ENCODE measurements at places on chromosomes 2 and 18.
A peak's percentile ranks its signal among the peaks of the same experiment; 100 is the strongest.

DNA sequence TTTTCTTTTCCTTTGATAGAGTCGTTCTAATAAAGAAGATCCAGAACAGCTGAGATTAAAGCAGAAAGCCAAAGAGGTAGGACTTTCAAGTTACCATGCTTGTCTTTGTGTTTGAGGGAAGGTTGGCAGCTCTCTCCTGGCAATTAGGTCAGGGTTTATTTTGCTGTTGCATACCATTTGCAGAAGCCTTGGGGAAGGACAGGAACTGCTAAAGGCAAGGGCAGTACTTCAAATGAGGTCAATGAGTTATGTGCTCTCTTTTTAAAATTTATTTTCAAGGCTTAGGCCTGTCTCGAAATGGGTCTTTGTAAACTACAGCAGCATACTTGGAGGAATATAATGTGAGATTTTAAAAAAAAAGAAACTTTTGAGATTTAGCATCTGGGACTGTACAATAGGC lies 108.9 kb downstream of the TAF4B start:
- DNase-seq: no peak

DNA sequence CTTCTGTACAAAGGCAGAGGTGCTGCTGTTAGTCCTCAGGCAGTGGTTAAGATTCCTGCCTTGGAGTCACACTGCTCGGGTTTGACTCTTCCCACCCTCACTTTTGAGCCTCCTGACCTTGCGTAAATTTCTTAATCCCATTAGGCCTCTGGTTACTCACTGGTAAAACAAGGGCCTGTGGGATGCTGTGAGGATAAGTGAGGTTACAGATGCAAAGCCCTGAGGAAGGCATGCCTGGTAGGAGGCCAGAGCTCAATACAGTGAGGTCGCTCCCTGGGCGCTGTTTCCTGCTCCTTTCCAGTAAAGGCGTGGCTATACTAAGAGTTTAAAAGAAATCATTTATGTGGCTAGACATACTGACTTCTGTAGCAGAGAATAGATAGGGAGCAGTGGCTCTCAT lies 127.5 kb upstream of the TMEM200C start:
- DNase-seq: no peak

GRCh38 chr18:75730249-75730648 lies 302.7 kb upstream of the SMIM21 start:
- DNase-seq: no peak

GRCh38 chr2:210662560-210662959 lies 106.2 kb downstream of the CPS1 start:
- no peak for DNase-seq

- DNase-seq: no peak
Observed at GRCh38 chr2:124822516-124822915, 797.4 kb downstream of the CNTNAP5 start.

DNA sequence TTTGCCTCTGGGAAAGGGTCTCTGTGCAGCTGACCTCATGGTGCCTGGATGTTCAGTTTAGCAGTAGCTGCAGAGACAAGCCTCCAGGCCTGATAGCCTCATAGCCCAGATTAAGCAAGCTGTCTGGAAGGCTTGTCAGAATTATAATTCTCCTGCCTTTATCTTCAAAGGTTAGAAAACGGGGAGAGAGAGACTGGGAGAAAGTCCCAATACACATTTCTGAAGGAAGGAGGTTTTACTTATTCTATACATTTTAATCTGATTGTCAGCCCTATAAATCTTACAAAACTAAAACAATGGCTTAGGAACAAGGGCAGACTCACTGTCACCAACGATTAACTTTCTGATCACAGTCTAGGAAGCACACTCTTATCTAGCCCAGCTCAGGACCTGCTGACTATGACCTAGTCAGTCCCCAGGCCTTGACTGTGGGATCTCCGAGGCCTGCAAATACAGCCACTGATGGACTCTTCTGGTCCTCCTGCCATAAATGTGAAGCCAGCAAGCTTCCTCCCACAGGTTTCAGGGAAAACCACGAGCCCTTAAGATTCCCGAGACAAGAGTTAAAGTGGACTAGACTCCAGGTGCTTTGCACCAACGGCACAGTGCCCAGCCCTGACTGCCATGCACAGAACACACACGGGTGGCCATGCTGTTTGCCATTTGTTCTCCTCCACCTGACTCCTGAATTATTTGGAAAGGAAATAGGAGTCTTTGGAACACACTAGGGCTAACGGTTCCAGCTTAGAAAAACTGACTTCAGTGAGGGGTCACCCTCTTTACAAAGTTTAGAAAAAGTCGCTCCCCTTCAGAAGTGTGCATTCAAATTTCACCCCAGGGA lies 111.4 kb upstream of the SMAD7 start:
- no peak for DNase-seq

- no peak for DNase-seq
Observed at GRCh38 chr18:59276047-59276446, 2.8 kb upstream of the RAX start.

GRCh38 chr2:111663471-111664274 lies 220.3 kb downstream of the ANAPC1 start:
- no peak for DNase-seq

DNA sequence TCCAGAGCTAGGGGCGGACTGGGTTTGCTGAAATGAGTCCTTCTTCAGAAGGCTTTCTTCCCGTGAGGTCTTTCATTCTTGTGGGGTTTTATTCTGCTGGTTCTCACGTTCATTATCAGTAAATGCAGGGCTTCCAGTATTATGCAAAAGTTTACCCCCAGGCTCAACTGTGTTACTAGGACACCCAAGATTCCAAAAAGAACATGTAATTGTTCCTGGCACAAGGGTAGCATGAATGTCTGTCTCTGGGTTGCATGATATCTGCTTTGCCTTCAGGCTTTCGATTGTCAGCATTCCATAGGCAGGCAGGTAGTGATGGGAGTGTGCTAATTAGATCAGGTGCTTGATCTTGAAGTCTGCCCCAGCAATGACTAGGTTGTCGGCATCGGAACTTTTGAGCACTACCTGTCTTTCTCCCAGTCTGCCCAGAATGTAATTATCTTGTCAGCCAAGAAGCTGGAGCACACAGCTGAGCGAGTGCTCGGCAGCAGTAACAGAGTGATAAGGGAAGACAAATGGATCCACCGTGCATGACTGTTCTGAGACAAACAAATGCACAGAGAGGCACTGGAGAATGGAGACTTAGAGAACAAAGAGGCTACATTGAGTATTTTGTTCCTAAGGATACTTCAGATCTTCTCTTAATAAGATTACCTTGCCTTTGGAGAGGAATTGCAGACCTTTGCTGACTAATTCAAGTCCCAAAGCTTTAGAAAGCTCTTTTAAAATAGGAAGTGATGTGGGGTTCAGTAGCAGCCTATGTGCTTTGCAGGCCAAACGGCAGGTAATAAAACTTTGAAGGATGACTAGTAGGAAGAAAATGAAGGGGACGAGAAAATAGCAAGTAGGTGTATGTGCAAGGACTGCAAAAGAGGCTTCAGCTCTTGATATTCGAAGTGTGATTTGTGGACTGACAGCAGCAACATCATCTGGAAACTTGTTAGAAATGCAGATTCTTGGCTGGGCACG lies 41.9 kb downstream of the ITGB6 start:
- no peak for DNase-seq

- DNase-seq: no peak
Observed at GRCh38 chr2:166716968-166717367, 171.3 kb upstream of the XIRP2 start.

DNA sequence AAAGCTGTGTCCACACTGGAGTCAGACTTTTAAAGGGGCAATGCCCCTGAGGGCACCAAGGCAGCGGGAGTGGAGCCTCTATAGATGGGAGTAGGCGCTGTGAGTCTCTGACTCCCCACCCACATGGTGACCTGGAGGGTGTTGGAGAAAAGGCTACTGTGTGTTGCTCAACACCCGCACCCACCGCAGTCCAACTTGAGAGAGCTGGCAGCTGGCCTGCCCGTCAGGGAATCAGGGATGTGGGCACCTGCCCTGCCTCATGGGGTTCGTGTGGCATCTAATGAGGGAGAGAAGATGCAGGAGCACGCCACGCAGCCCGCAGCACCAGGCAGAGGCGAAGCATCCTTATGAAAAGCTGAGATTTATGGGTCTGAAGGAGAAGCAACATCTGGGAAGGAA lies 84.2 kb downstream of the KLHL29 start:
- DNase-seq: no peak

GRCh38 chr2:8271461-8271860 lies 410.4 kb upstream of the ID2 start:
- DNase-seq: no peak

GRCh38 chr2:201234663-201235135 lies 25.6 kb upstream of the CASP8 start:
- DNase-seq: no peak

- peak; percentile 52 for DNase-seq
Observed at GRCh38 chr2:159904127-159904958, 106.3 kb upstream of the CD302 start.

DNA sequence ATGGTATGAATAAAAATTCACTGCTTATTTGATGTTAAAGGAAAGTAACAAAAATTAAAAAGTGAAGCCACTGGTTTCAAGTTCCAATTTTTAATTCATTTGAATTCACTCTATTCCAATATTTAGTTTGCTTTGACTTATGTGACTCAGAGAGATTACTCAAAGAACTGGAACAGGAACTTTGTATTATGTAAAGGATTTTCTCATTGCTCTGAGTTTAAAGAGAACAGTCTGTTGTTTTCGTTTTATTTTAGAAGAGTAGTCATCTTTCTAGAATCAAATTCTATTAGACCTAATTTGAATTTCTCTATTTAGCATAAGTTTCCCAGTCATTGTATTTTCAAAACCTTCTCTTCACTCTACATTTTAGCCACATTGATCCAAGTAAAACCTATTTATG lies 300.1 kb upstream of the SLC8A1 start:
- no peak for DNase-seq

DNA sequence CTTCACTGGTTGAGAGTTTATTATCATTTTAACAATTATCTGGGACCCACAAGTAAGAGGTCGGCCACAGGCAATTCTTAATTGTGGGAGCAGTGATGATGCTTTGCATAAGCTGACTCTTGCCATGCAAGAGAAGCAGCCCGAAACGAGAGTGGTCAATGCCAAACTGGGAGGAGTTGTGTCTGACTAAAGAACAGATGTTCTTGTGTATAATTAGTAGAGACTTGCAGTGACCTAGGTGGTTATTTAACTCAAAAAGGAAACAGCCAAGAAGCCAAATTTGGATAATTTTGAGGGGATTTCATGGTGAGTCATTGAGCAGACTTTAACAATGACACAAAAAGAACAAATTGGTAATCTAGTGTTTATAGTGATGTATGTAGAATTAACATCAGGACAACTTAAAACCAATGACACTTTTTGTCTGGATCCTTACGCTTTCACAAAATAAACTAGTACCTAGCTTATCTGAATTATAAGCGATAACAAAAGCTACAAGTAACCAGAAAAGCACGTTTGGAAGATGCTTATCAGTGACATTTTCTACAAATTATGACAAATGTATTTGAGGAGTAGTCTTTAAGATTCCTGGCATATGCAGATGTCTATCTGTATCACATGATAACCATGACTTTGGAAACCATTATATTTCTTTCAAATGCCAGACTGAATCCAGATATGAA lies 184.7 kb upstream of the DLGAP1 start:
- DNase-seq: no peak

DNA sequence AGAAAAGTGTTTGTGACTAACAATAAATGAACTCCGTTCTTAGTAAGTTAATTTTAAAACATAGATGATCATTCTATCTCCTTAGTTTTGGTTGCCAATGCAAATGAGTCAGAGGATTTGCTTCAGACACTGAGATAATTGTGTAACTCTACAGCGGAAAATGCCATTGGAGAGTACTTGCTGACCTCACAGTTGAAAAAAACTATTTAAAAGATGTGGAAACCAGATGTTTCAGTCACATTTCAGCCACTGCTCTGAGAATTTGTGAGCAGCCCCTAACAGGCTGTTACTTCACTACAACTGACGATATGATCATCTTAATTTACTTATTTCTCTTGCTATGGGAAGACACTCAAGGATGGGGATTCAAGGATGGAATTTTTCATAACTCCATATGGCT lies at the start of gene TNFAIP6:
Gene TNFAIP6 (plus strand): TSS at position 234 of the 400 bp plus-strand sequence. CDS start 75 bp downstream, at position 309.
- no peak for DNase-seq

DNA sequence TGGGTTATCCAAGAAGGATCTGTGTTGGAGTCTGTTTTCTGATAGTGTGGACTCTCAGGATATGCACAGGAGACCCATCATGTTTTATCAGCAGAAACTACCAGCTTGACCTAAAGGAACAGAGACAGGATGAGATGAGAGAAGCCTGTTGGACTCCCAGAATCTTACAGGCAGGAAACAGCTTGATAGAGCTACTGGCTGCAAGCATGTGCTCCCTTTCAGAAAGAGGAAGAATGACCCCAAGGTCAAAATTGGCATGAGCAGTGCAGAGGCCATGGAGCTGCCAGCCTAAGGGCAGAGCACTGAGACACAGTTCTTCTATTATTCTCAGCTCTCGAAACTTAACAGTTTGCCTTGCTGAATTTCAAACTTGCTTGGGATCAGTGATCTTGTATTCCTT lies 135.2 kb upstream of the NFATC1 start:
- DNase-seq: no peak

- DNase-seq: no peak
Observed at GRCh38 chr2:240292035-240292574, 143.4 kb upstream of the GPC1 start.

DNA sequence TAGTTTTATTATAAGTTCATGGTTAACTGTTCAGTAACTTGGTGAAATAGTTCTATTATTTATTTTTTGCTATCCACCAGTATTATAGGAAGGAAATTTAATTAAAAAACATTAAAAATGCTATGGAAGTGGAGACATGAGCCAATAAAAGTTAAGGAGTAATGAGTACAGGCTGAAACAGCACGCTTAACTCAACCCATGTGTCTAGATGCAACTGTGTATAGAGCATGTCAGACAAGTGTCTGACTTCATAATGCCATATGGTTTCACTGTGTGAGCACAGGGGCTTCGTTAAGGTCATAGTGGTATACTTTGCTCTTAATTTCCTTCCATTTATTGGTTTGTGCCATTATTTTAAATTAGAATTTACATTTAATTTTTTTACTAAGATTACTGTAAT lies 566.8 kb upstream of the NRP2 start:
- DNase-seq: no peak

DNA sequence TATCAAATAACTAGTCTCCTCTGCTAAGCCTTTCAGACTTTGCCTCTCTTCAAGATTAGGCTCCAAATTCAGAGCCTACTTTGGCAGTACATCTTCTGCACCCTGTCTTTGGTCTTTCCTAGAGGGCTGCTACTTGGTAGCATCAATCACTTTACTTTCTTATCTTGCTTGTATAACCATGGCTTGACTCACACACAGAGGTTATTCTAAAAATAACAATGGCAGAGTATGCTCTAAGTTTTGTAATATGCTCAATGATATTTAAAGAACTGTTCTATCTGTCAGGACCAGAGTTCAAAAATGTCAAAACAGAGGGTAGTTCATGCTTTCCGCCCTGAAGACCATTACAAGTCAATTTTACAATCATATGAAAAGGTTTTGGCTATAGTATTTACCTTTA lies 27.7 kb downstream of the THOC1 start:
- no peak for DNase-seq

Data from activated T-helper 1 cell treated with anti-CD3 and anti-CD28 coated beads, Interleukin-2, amount 50 U/mL, for 16 hours (primary cell).